ENCODE measurements at places on chromosomes 3 and 15.

DNA sequence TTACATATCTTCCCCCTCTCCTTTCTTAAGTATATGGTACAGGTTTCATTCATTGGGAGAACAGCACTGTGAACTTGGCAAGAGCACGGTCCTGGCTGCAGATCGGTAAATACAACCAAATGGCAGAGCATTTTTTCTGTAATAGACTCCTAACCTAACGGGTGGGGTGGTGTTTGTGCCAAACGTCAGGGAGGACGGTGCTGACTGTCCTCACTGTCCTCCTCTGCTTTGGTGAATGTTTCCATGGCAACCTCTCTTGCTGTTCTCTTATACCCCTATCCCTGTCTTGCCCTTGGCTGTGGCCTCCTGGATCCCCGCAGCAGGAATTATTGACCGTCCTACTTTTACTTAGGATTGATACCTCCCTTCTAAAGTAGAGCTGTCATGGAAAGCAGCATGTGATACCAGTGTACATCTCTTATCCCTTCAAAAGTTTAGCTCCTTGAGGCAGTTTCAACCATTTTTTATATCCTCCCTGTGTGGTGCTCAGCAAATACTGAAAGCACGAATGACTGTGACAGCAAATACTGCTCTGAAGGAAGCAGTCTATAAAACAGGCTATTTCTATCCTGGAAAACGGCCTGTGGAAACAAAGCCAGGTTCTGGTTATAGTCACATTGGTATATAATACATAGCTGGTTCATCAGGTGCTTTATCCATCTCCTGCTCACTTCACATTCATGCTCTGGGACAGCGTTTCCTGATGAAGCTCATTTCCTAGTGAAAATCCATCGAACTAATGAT, 275.4 kb upstream of the C2CD4B start:
- no peak for DNase-seq

- no peak for DNase-seq
Measured at GRCh38 chr15:54109014-54109413, 130.8 kb downstream of the UNC13C start.

GRCh38 chr3:97245201-97245910, 431.0 kb downstream of the EPHA6 start:
- DNase-seq: no peak

DNA sequence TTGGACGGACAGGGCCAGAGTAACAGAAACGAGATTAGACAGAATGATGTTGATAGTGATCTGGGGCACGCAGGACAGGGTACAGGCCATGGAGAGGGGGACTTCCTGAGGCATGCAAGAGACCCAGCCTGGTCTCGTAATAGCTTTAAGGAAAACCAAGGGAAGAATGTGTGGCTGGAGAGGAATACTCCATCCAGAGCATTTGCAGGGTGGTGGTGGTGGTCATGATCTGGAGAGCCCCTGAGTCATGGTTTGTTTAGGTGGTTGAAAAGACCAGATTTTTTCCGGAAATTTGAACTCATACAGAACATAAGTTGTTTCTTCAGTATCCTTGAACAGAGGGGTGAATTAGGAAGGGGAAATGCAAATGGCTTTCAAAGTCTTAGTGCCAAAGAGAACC, 138.5 kb downstream of the DUT start:
- no peak for DNase-seq

- DNase-seq: no peak
Measured at GRCh38 chr15:23416349-23417276, 30.4 kb downstream of the GOLGA6L2 start.
